Skeletal muscle cell (primary cell): ENCODE measurements at places on chromosomes 13 and 19.

DNA sequence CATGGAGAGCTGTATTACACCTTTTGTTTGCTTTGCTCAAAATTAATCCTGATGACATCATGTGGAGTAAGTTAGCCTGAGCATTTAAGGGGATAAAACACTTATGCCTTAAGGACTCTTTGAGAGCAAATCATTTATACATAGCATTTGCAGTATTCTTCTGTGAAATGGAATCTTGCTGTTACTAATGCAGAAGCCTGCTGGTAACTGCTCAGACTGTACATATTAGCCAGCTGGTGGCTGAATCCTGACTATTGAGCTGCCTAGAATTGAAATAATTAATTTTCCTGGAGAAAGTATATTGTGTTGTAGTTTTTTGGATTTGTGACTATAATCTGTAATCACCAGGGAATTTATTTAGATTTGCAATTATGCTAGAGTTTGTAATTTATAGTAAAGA, 363.2 kb downstream of the GPC6 start:
- no peak for DNase-seq

- no peak for DNase-seq
These were observed 45.8 kb downstream of the VWA8 start for GRCh38 chr13:41915081-41915480.

GRCh38 chr13:43446126-43446525, 340.6 kb downstream of the ENOX1 start:
- no peak for DNase-seq

DNA sequence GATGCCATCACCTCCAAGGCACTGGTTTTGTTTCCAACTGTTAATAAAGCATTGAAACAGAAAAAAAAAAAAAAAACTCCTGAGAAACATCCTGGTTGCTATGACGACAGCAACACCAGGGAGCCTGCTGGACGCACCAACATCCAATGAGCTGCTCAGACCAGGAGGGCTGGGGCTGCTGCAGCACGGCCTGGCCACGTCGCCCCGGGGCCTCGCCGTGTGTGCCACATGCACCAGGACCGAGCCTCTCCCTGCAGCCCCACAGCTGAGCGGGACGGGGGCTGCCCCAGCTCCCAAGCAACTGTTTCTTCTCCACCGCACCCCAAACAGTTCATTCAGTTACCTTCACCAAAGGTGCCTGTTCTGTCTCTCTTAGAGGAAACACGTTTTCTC, 54.5 kb downstream of the RASA3 start:
- DNase-seq: peak; percentile 43

GRCh38 chr13:113552079-113552478, 32.5 kb upstream of the TFDP1 start:
- no peak for DNase-seq

DNA sequence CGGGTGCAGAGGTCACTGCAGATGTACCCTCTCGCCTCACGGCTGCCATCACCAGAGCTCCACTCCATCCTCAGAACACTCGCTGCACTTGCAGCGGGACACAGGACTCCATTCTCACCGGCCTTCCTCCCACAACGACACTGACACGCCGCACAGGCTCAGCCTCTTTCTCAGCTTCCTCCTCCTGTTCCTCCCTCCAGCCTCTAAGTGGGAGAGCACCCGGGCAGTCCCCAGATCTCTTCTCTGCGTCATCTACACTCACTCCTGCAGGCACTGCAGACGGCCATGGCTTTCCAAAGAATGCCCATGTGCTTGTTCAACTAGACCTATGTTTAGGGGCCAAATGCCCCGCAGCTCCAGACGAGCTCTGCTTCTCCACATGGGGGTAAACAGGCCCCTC, 14.3 kb upstream of the FKRP start:
- DNase-seq: no peak

DNA sequence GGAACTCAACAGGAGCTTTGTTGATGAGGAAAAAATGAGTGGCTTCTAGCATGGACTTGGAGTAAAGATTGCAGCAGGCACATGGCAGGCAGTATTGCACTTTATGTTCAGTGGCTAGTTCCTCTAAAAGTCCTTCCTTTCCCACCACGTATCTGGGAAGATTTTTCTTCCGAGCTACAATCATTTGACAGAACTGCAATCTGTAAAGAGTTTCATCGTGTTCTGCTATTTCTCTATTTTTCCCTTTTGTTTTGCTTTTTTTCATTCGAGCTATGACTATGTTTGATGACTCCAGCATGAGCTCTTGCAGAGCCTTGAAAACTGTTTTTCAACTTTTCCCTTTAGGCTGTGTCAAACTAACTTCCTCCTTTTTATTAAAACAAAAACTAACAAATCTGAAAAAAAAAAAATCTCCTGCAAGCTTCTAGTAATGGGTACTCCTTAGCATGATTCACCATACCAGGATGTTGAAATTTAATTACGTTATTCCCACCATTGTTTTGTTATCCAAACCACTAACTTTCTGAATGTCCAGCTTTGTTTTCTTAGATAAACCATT, 12.3 kb downstream of the CLDN10 start:
- peak; percentile 31 for DNase-seq

DNA sequence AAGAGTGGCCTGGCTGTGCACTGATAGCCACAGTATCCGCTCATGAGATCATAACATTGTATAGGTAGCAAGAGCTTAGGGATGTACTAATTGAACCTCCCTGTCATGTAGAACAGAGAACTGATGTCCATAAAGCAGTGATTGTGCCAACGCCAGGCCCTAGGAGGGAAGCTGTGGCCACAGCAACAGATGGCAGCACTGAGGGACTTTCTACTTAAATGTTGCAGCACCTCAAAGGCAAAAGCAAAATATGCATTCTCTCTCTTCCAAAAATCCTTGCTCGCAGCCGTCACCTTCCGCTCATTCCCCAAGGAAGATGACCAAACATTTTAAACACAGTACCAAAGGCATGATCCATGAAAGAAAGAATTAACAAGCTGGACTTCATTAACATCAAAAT, 32.3 kb downstream of the COL4A1 start:
- DNase-seq: no peak

- DNase-seq: no peak
These were observed 14.0 kb downstream of the SLITRK6 start for GRCh38 chr13:85785205-85785604.

GRCh38 chr13:113468472-113469201, 15.3 kb upstream of the ADPRHL1 start:
- DNase-seq: no peak

- no peak for DNase-seq
These were observed 1068.1 kb upstream of the PCDH20 start for GRCh38 chr13:62483774-62484173.

GRCh38 chr19:5292822-5293611, 47.6 kb downstream of the PTPRS start:
- no peak for DNase-seq

GRCh38 chr19:29372091-29372415, 153.7 kb upstream of the VSTM2B start:
- no peak for DNase-seq

- no peak for DNase-seq
These were observed 435.1 kb downstream of the IRS2 start for GRCh38 chr13:109351236-109351635.

DNA sequence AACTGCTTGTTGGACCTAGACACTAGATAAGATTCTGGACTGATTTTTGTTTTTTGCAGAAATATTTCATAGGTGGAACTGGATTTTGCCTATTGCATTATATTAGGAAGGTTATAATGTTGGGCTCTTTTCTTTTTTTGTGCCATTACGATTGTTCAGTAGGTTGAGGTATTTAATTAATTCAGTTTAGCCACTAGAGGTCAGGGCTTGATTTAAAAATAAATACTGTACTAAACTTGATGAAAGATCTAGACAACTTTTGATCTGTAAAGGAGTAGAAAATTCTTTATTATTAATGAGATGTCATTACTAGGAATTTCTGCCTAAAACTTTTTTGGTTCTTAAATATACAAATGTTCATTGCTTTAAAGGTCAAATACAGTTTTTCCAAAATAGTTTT, 15.2 kb upstream of the SUPT20H start:
- DNase-seq: no peak

DNA sequence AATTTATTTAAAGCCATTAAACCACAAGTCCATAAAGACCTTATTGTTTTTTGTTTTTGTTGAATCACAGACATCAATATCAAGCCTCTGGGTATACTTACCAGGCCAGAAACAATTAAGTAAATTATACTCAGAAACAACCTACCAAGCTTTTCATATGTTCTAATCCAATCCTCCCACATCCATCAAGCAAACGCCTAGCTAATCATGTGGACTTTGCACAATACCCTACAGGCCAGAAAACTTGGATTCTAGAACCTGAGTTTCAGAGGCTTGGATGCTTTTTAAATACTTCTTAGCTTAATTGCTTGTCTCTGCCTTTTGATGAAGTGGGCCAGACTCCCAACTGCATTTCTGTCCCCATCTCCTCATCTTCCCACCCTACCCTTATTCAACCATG, 39.9 kb downstream of the TGDS start:
- no peak for DNase-seq

DNA sequence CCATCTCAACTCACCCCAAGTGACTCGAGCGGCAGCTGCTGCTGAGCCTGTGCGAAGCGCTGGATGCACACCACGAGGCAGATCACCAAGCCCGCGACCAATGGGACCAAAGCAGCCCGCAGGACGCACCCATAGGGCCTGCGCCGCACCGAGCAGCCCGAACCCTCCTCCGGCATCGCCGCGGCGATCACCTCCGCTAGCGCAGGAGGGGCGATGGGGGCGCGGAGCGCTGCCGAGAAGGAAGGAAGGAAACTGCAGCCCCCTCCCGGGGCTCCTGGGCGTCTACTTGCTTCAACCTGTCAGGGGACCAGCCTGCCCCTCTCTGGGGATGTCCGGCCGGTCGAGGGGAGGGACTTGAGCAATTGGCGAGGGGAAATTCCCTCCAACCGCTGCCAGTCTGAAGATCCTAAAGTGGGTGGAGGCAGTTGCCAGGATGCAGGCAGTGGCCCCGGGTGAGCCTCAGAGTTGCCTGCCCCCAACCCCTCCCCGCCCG, at the start of gene CD70:
CD70 (minus strand) TSS at position 324 of the 493 bp plus-strand sequence; CDS start at position 176, 148 bp downstream.
- DNase-seq: no peak

GRCh38 chr13:93409816-93410215, 183.2 kb downstream of the GPC6 start:
- DNase-seq: no peak

- DNase-seq: no peak
These were observed 351.3 kb downstream of the SLITRK1 start for GRCh38 chr13:83531022-83531421.

GRCh38 chr19:2631213-2631821, 71.2 kb downstream of the GNG7 start:
- no peak for DNase-seq

DNA sequence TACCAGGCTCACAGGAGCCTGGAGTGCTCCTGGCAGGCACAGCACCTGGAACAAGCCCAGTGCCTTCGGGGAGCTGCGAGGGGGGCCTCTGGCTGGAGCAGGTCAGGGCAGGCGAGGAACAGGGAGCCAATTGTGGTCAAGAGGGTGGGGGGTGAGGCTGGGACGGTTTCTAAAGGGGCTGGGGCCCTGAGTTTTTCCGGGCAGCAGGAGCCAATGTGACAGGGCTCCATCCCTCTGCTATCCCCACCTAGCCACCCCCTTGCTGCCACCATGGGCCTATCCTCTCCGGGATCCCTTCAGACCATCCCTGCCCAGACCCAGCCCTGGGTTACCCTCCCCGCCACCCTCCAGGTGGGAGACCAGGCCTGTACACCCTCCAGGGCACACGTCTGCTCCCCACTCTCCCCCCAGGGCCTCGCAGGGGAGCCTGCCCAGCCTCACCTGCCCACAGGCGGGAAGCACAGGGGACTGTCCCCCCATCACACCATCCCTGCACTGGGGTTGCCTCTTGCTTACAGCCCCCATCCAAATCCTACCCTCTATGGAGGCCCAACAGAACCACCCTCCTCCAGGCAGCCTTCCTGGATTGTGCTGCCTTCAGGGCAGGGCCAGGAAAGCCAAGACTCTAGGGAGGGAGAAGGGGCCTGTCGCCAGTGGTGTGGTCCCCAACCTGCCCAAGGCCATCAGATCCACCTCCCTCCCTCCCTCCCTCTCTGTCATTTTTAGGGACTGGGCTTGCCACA, 121.0 kb downstream of the URI1 start:
- DNase-seq: no peak

DNA sequence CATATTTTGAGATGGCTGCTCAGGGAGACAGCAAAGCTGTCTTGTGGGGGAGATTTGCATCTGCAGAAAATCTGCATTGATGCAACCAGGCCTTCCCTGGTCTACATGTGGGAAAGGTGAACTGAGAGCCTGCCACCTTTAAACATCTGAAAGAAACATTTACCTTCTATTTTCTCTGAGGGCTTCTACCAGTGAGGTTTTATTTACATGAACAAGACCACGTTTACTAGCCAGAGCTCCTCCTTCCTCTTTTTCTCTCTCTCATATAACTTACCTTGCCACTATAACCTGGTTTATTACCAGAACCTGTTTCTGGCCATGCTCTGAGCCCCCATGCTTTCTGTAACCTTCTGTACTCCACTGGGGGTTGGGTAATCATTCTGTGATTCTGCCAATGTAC, 14.4 kb upstream of the RUBCNL start:
- DNase-seq: no peak

DNA sequence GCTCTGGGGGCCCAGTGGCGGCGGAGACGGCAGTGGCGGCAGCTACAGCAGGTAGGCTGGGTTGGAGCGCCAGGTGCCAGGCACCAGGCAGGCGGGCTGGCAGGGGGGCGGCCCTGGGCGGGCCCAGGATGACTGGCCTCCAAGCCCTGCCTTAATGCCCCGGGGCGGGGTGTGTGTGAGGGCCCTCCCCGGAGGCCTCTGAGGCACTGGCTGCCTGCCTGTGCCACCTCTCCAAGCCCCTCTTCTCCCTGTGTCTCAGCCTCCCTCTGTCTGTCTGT, at the start of gene KLK11:
KLK11 (minus strand) TSS at position 63 of the 278 bp plus-strand sequence. CDS start 985 bp downstream, outside the sequence.
- DNase-seq: no peak

DNA sequence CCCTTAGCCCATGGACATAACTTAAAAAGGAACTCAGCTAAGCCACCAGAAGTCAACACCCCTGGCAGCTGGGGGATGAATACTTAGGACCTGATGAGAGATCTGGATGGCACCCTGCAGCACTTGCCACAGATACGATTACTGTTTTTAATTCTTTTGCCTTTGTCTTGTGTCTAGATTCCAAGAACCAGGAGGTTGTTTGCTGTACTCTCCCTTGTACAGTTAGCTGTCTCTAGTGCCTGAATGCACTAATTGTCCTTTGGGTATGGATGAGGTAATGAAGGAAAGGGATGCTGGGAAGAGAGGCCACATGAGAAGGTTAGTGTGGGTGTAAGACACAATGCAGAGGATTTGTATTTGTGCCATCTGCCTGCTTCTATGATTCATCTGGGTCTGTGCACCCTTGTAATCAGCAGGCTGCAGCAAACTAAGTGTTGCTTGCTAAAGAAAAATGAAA, 385.8 kb downstream of the KCNRG start:
- DNase-seq: peak; percentile 94
